ENCODE measurements at places on chromosomes 11 and 22.

GRCh38 chr22:37353839-37354238, 71.5 kb downstream of the CYTH4 start:
- no peak for ATAC-seq

GRCh38 chr11:66951135-66951534, 7.0 kb downstream of the PC start:
- ATAC-seq, result no peak

GRCh38 chr11:107669191-107669740, 42.6 kb downstream of the SLN start:
- no peak for ATAC-seq

DNA sequence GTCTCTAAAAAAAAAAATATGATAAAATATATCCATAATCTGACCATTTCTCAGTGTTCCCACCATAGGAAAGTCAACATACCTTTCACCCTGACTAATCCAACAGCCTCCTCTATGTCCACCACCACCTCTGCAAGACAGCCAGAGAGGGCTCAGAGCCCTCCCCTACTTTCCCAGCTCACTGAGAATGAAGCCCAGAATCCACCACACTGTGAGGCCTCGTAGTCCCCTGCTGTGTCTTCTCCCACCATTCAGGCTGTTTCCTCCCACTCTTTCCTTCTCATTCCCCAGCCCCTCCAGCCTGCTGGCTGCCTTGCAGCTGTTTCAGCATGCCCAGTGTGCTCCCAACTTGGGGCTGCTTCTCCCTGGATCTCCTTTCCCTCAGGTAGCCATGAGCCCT, 27.0 kb downstream of the SGSM3 start:
- peak; percentile 29 for ATAC-seq

GRCh38 chr11:3171931-3172560, 6.9 kb upstream of the OSBPL5 start:
- no peak for ATAC-seq

- no peak for ATAC-seq
These were observed 609.0 kb downstream of the TBC1D22A start for GRCh38 chr22:47371263-47372090.

GRCh38 chr22:29215012-29215860, 9.5 kb downstream of the EMID1 start:
- no peak for ATAC-seq

- no peak for ATAC-seq
These were observed 708.9 kb upstream of the CCDC179 start for GRCh38 chr11:23569134-23569533.

- no peak for ATAC-seq
These were observed 4.5 kb downstream of the FOXR1 start for GRCh38 chr11:118975771-118976709.

GRCh38 chr11:34213366-34213765, 107.9 kb downstream of the NAT10 start:
- ATAC-seq, result no peak

DNA sequence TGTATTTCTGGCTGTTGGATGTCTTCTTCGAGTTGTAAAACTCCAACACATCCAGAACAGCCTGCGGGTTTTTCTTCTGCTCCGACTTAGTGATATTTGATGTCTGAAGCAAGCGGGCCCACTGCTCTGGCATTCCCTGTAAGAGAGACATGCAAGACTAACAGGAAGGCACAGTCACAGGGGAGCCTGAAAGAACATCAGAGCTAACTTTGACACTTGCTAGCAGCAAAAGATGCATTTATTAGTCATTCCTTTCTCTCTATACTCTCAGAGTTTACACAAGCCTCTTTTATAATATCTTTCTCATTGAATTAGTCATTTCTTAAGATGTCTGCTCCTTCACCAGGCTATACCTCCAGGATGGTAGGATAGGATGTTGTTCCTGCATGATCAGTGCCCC, 77.8 kb upstream of the GDPD4 start:
- ATAC-seq, result no peak

DNA sequence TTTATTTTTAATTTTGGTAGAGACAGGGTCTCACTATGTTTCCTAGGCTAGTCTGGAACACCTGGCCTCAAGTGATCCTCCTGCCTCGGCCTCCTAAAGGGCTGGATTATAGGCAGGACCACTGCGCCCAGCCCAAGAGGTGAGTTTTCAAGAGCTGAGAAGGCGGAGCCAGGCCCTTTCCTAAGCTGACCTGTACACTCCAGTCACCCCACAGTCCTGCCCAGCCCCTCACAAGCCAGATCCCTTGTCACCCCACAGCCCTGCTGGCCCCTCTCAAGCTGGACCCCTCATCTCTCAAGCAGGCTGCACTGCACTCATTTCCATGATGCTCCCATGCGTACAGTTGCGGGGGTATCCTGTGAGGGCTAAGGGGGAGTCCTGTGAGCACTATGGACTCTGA, 2.9 kb downstream of the DENND6B start:
- ATAC-seq, result no peak
